ENCODE measurements at places on chromosomes 5 and 9.

GRCh38 chr9:72843520-72844439, 109.1 kb downstream of the ALDH1A1 start:
- DNase-seq, result no peak

DNA sequence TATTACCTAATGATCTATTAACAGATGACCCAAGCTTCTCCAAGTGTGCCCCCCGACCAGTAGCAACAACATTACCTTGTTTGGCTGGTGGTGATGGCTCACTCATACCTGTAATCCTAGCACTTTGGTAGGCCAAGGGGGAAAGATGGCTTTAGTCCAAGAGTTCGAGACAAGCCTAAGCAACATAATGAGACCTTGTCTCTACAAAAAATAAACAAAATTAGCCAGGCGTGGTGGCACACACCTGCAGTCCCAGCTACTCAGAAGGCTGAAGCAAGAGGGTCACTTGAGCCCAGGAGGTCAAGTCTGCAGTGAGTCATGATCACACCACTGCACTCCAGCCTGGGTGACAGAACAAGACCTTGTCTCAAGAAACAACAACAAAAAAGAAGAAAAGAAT, 62.9 kb downstream of the GCNT1 start:
- DNase-seq, result no peak

DNA sequence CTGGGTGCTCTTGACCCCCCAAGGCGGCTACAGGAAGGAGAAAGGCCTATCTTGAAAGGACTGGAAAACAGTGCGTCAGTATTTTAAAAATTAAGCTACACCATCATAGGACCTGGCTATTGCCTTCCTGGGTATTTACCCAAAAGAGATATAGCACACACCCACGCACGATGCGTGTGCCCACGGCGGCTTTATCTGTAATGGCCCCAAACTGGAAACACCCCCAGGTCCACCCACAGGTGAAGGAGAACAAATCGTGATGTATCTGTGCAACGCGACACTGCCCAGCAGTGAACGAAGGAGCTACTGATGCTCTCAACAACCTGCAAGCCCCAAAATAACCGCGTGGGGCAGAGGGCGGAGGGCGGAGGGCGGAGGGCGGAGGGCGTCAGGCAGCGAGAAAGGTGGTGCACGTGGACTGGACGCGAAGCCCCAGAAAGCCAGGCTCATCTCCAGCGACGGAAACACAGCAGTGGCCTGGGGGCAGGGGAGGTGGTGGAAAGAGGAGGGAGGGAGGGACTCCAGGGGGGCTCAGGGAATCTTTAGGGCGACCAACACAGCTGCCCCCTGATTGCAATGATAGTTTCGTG, 12.4 kb upstream of the PTGDS start:
- no peak for DNase-seq

DNA sequence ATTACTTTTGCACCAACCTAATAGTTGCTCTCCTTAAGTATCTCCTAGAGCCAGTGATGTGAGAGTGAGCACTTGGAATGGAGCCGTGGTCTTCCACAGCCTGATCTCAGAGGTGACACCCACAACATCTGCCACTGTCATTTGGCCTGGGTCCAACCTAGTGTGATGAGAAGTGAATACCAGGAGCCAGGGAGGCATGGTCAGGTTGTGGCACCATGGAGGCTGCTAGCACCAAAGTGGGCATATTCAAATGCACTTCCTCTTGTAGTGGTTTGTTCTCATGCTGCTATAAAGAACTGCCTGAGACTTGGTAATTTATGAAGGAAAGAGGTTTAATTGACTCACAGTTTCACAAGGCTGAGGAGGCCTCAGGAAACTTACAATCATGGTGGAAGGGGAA, 22.6 kb upstream of the CEP72 start:
- no peak for DNase-seq

- no peak for DNase-seq
Measured at GRCh38 chr5:131266370-131267060, 2.7 kb downstream of the CDC42SE2 start.

- DNase-seq, result no peak
Measured at GRCh38 chr5:149333711-149334443, 11.4 kb upstream of the GRPEL2 start.

DNA sequence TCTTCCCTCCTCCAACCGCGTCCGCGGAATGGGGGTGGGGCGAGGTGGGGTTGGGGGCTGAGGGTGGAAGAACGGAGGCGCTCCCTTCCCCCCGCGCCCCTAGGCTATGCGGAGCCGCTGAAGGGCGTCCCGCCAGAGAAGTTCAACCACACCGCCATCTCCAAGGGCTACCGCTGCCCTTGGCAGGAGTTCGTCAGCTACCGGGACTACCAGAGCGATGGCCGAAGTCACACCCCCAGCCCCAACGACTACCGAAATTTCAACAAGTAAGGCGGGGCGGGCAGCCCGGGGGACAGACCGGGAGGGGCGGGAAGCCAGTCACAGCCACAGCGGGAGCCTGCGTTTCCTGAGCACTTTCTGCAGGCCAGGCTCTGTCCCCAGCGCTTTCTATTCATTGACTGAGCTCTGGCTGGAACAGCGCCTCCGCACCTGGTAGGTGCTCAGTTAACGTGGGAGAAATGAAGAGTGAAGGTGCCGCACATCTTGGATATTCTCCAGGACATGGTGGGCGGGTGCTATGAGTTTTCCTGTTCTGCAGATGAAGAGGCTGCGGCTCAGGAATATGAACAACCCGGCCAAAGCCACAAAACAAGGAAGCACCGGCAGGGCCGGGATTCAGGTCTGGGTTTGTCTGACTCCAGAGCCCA, 11.3 kb downstream of the MYOZ3 start:
- DNase-seq, result no peak

All from stimulated activated CD8-positive, alpha-beta memory T cell treated with anti-CD3 and anti-CD28 coated beads, Interleukin-15, amount 100 ng/mL, for 48 hours (primary cell).